ENCODE measurements at places on chromosomes 6 and 20.

GRCh38 chr20:21111416-21111815 lies 5.3 kb upstream of the LINC00237 start:
- no peak for DNase-seq

DNA sequence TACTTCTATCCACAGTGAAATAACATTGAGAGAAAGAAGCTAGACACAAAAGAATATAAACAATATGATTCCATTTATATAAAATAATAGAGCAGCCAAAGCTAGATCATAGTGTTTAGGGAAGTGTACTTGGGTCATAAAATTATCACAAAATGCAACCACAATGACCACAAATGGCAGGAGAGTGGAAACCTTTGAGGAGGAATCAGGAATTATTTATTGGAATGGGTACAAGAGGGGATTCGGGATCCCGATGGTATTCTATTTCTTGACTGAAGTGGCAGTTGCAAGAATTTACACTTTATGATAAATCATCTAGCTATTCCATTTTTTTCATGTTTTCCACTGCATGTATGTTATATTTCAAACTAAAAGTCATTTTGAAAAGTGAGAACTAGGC lies 76.1 kb downstream of the IPCEF1 start:
- DNase-seq = no peak

DNA sequence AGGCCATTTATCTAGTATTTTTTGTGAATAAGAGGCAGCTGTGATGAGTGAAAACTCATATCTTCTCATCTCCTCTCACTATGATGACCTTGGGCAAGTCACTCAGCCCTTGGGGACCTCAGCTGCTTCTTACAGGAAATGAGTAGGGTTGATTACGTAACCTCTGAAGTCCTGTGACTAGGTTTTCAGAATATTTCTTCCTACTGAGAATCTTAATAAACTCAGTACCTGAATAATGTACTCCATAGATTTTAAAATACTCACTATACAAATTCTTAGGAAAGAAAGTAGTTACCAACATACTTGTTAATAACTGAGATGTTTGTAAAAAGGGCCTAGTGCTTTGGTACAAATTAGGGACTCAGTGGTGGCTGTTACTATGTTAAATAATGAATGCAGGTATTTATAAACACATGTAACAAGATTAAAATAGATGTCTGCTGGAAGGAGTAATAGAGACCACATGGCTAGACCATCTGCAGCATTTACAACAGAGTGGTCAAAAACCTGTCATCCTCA lies 60.9 kb downstream of the RPRD1B start:
- no peak for DNase-seq

GRCh38 chr6:43910638-43911353 lies 140.8 kb downstream of the VEGFA start:
- no peak for DNase-seq

DNA sequence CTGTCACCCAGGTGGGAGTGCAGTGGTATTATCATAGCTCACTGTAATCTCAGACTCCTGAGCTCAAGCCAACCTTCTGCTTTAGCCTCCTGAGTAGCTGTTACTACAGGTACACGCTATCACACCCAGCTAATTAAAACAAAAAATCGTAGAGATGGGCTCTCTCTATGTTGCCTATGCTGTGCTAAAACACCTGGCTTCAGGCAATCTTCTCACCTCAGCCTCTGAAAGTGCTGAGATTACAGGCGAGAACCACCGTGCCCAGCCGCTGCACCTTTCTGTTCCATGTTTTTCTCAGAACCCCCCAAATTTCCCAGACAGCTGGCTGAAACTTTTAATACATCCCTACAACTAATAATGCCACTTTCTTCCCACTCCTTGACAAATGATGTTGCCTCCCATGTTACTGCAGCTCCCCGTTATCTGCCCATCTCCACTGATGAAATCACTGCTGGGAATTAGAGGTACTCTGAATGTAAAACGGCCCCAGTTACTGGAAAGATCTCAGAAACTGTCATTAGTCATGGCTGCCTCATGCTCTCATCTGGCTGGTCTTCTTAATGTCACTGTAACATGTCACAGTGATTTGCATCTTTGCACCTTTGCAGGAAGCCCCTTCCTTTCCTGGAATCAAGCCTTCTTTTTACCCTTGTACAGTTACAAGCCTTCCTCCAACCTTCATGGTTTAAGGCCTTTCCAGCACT lies 697.5 kb downstream of the PRKN start:
- no peak for DNase-seq

- no peak for DNase-seq
Measured at GRCh38 chr6:63677282-63677681, 41.7 kb downstream of the PHF3 start.

GRCh38 chr6:149300563-149300962 lies 16.9 kb upstream of the TAB2 start:
- DNase-seq = no peak

- DNase-seq = no peak
Measured at GRCh38 chr6:52779237-52779636, 16.0 kb upstream of the GSTA2 start.

GRCh38 chr6:43016176-43016942 lies 2.3 kb downstream of the KLHDC3 start:
- no peak for DNase-seq

- DNase-seq = peak; percentile 64
Measured at GRCh38 chr20:46021361-46022359, 7.4 kb upstream of the SLC12A5 start.

GRCh38 chr6:5278047-5278446 lies 16.7 kb downstream of the FARS2 start:
- no peak for DNase-seq

DNA sequence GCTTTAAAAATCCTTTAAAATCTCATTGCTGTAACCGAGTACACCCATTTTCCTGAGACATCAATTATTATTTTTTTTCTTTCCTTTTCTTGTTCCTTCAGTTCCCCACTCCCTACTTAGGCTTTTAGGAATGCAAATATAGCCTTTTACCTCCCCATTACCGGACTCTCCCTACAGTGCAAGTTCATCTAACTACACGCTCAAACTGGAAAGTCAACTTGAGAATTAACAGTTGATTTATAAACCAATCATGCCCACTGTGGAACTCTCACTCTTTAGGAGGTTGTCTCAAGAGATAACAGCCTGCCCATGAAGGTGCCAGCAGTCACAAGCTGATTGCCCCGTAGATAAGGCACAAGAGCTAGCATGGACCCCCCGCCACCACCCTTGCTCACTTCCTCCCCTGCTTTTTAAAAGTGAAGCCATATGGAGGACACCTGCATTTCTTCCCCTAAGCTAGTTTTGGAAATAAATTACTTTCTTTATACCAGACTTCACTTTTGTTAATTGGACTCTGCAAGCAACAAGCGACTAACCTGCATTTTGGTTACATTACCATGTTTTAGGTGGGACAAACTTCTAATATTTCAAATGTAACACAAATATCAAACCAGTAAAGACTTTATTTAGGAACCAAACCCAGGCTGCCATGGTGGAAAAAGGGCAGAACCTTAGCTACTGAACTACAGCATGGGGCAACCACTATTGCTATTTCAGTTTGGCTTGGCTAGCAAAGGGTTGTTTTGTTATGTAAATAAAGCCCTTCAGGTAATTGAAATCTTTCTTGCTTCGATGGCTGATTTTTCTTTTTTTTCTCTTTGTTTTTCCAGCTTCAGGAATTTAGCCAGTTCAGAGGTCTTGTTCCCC lies 34.9 kb downstream of the UBD start:
- no peak for DNase-seq

GRCh38 chr6:159084493-159085091 lies 39.8 kb upstream of the TAGAP start:
- DNase-seq = no peak

- no peak for DNase-seq
Measured at GRCh38 chr6:166772518-166772917, 145.5 kb upstream of the RPS6KA2 start.

DNA sequence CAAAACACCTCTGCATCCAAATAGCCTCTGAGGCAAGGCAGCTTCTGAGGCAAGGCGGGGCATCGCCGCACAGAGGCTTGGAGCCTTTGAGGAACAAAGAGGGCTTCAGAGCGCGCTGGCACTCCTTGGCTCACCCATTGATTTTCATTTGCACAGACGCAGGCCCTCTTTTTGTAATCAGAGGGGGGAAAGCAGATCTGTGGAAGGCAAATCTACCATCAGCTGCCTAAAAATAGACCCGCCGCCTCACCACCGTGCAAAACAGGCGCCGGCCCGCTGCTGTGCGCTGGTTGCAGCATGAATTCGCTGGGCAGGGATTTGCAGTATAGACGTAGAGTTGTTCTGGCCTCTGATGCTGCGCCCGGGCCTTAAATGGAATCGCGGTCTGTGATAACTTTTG lies 69.9 kb upstream of the STMND1 start:
- DNase-seq = peak; percentile 52

DNA sequence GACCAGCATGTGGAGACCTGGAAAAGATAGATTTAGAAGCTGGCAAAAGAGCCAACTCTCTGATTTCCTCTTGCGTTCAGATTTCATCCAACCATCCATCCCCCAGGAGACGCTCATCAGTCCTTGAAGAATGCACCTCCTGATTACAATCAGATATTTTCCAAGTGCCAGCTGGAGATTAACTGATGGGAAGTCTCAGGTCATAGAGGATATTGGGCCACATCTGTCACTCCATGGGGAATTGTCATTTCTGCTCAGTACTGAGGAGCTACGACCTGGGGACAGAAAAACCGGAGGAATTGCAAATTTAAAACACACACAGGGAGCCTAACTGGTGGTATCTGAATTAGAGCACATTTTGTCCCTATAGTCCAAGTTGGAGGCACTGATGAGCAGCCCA lies 496.2 kb upstream of the SULF2 start:
- DNase-seq = no peak

GRCh38 chr6:145075425-145075824 lies 659.9 kb downstream of the EPM2A start:
- DNase-seq = no peak

GRCh38 chr6:128135325-128135724 lies 234.5 kb upstream of the THEMIS start:
- no peak for DNase-seq

GRCh38 chr6:3247255-3248146 lies 11.2 kb upstream of the PSMG4 start:
- peak; percentile 85 for DNase-seq

DNA sequence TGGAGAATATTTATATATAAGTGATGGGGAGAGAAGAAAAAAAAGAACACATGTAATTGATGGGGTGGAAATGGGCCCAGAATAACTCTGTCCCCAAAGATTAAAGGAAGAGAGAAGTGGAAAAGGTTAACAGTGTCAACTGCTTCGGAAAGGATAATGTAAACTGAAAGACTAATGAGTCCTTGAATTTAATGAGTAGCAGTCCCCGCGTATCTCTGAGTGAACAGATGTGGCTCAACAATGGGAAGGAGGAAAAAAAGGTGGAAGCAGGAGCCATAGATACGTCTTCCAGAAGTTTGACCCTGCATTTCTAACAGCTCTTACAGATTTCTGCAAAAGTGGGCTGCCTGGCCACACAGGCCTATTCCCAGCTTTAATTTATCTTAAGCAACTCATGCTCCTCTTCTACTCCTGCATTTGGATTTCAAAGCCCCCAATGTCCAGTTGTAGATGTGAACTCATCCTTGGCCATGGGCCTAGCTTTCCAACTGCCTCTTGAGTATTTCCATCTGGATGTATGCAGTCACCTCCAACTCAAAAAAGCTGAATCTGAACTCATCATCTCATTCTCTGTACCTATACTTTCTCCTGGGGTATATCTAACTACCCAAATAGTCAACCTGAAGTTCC lies 61.3 kb downstream of the DST start:
- no peak for DNase-seq

DNA sequence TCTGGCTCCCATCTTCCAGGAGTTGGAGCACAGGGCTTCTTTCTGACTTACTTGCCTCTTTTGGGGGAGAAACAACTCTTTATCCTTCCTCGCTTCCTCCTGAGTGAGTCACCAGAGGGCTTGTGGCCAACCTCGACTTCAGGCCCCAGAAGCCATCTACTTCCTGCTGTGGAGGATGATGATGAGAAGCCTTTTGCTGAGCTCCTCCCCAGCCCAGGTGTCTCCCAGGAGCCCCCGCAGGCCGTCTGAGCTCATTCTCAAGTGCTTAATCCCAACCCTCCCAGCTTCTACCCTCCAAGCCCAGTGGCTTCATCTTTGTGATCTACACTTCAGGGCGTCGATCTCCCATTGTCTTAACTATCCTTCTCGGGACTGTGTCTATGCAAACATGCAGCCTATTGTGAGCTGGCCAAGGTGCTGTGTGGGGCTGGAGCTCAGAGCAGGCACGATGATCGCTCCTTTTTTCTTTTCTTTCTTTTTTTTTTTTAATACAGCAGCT lies 27.9 kb downstream of the SDCBP2 start:
- DNase-seq = no peak

- no peak for DNase-seq
Measured at GRCh38 chr6:106731144-106731842, 101.9 kb downstream of the QRSL1 start.

DNA sequence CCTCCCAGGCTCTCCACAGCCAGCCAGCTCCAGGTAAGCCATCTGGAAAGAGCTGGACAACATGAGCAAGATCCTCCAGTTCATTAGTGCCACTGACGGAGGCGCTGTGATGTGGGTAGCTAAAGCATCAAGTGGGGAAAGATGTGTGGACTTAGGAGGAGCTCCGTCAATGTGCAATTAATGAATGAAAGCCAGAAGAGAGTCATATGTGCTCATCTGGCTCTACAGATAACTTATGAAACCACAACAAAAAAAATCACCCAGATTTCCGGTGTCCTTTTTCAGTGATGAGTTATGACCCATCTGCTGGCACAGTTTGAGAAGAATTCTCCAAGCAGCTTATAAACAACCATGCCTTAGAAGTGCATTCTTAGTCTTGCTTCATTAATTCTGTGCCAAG lies 311.7 kb upstream of the PLCB4 start:
- no peak for DNase-seq

DNA sequence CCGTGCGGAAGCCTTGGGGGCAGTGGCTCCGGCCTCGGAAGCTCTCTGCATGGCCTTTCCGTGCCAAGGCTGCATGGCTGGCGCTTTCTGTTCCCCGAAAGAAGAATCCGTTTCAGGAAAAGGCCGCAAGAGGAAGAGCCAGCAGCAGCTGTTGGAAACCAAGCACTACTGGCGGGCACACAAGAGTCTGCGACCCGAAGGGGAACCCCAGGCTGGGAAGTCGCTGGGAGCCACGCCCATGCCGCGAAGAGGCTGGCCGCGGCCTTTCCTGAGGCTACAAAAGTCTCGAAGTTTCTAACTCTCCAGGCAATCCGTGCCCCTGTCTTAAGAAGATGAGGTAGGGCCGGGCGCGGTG lies at the start of gene CGAS:
Gene CGAS, minus strand, starts transcription at position 191 of the 355 bp plus-strand sequence. Its CDS starts 116 bp downstream, at position 75.
- DNase-seq = no peak

GRCh38 chr6:5305968-5306626 lies 44.8 kb downstream of the FARS2 start:
- no peak for DNase-seq

- DNase-seq = no peak
Measured at GRCh38 chr6:30893001-30893591, 8.8 kb downstream of the DDR1 start.

GRCh38 chr20:46605181-46605580 lies 46.1 kb downstream of the SLC13A3 start:
- DNase-seq = no peak

GRCh38 chr6:26539071-26539615 lies 977 bp downstream of the HMGN4 start:
- no peak for DNase-seq

- no peak for DNase-seq
Measured at GRCh38 chr6:81228912-81229555, 523.4 kb downstream of the TENT5A start.

- no peak for DNase-seq
Measured at GRCh38 chr20:5364997-5365597, 48.3 kb upstream of the PROKR2 start.

- no peak for DNase-seq
Measured at GRCh38 chr6:74070091-74070490, 374.1 kb downstream of the CD109 start.

- DNase-seq = no peak
Measured at GRCh38 chr20:45019762-45020123, 53.4 kb downstream of the STK4 start.

GRCh38 chr20:58667975-58668374 lies 16.9 kb downstream of the STX16 start:
- DNase-seq = no peak
